ENCODE measurements at places on chromosomes 2 and 18.

DNA sequence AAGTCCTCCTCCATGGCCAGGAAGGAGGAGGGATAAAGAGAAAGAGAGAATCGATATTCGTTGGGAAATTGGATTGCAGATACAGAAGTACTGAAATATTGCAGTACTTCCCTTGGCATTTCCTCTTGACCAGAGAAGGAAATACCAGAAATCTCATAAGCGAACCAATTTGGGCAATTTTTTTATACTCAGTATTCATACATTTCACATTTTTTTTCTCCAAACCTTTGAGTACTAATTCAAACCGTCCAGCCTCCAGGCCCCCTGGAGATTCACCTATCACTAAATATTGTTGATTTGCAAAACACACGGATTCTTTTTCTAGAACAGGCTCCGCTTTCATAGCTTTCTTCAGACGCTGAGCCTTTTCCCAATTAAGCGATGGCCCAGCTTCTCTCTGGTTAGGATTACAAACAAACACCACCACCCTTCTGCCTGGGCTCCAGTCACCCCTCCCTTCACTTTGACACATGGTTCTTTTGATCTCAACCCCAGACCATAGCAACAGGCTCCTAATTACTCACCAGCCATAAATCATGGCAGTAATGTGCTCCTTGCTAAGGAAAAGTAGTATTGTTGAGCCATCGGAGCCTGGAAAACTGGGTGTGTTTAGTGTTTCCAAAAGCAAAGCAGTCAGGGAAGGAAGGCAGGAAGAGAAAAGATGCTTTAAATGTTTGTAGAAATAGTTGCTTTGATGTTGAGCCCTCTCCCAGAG, 138.4 kb upstream of the CCDC68 start:
- DNase-seq, result no peak

GRCh38 chr2:141455211-141455826, 675.5 kb downstream of the LRP1B start:
- DNase-seq, result no peak

DNA sequence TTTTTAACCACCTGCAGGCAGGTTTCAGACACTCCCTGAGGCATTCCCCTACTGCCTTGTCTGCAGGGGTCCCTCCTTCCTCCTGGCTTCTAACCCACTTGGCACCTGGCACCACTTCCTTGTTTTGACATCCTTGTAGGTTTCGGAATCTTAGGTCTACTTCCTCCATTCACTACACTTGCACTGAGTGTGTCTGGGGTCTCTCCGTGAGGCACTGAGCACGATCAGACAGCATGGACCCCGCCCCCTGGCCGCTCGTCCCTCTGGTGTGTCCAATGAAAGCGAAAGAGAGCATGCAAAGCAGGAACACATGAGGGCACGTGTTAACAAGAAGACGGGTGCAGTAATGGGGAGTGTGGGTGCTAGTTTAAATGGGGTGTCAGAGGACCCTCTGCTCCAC, 63.8 kb downstream of the HAUS1 start:
- no peak for DNase-seq

- DNase-seq, result no peak
These were observed 277.5 kb upstream of the KLHL29 start for GRCh38 chr2:23107327-23107941.

DNA sequence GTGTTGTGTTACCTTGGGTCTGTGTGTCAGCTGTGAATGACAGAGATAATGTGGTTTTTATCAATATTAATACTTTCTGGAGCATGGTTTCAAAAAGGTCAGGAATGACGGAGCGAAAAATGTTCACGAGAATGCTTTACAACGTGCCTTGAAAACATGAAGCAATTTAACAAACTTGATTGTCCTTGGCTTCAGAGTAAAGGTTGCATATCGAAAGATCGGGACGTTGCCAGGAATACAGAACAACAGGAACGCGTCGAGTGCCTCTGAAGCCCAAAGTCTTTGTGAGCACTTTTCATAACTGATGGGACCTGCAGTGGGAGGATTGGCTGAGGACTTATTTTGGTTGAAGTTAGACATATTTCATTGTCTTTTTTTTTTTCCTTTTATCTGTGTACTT, 206.1 kb downstream of the ZNF407 start:
- DNase-seq, result no peak

GRCh38 chr2:26279886-26280285, 35.1 kb downstream of the HADHB start:
- no peak for DNase-seq

- DNase-seq, result no peak
These were observed 100.8 kb upstream of the ATP5MC3 start for GRCh38 chr2:175282300-175282699.

- DNase-seq, result no peak
These were observed 273.9 kb downstream of the PHLPP1 start for GRCh38 chr18:62989195-62989594.

- DNase-seq, result no peak
These were observed 74.8 kb upstream of the COL5A2 start for GRCh38 chr2:189254268-189254883.
